ENCODE measurements at places on chromosomes 2 and 18. TPM values are rescaled to one million over a fixed set of nuclear protein-coding genes. Genes with fewer than 3 reads are reported as not detected.

- DNase-seq: peak; percentile 29
Measured at GRCh38 chr2:95695613-95696012, 103.8 kb downstream of the TRIM43 start.

MPPE1 gene
- 77.0 TPM for total RNA-seq

- peak; percentile 50 for DNase-seq
Measured at GRCh38 chr2:120346667-120347358, 877 bp downstream of the INHBB start.

DNA sequence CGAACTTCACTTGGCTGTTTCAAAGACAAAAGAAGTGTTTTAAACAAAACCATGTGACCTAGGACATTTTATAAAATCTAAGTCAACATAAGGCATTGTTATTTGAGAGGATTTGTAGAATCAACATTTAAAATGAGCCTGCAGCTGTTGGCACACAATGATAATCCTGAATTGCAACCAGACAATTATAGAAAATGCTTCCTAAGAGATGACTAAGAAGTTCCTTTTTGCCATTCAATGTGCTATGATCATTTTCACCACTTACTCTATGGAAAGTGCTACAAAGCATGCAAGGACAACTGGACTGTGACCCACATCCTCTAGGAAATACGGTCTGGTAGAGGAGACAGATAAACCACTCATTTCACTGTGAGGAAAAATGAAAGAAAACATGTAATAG is 246.4 kb downstream of the CDH20 start:
- no peak for DNase-seq

DNA sequence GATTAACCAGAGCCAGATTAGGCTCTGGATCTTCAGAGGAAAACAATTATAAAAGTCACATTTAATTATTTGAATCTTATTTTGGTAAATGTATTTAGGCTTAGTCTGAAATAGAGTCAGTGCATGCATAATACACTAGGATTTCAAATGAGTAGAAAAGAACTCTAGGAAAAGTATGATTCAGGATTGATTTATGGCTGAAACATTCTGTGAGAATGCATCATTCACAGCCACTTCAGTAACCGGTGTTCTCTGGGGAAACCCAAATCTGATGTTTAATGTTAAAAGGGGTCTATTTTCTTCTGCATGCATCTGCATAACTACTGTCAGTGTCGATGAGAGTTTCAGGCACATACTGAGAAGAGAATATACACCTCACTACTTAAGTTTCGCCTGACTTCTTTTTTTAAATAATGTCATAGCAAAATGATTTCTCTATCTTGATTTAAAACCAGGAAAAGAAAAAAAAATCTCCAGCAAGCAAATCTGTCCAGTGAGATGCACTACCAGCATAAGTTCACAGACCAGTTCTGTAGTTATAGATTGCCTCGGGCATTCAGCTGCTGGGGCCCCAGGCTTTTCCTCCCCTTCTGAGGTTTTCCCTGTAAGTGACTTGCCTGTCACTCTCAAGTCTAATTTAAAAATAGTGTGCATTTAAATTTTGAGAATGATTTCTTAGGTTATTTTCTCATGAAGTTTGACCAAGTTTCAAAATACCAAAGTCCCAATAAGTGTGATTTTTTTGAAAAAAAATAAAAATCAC is 501.5 kb downstream of the NR4A2 start:
- no peak for DNase-seq
